ENCODE measurements at places on chromosomes 12 and 14.

GRCh38 chr12:57001448-57001906 lies 4.9 kb downstream of the ZBTB39 start:
- DNase-seq, result peak; percentile 69

GRCh38 chr12:115920395-115921183 lies 356.9 kb downstream of the MED13L start:
- DNase-seq, result no peak

DNA sequence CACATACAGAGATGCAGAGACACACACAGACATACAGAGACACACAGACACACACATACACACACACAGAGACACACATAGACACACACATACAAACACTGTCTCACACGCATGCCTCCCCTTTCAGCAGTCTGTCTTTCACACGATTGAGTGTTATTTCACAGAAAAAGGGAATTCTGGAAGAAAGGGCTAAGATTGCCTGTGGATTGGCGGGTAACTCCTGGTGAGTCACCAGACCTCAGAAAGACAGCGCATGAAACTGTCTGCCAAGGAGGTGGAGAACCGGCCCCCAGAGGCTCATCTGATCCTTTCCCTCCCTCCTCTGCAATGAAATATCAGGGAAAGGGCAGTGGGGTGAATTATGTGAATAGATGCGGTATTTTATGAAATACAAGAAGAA lies 127.2 kb upstream of the GSC start:
- no peak for DNase-seq

- DNase-seq, result no peak
These were observed 15.1 kb downstream of the LTBP2 start for GRCh38 chr14:74596741-74597450.

- DNase-seq, result no peak
These were observed 57.9 kb downstream of the SLC38A1 start for GRCh38 chr12:46210873-46211439.

GRCh38 chr12:54032086-54032619 lies 697 bp upstream of the HOXC5 start:
- DNase-seq, result no peak

All from D721Med (cell line).